GM13977 (cell line): ENCODE measurements at places on chromosomes 1 and 21.

DNA sequence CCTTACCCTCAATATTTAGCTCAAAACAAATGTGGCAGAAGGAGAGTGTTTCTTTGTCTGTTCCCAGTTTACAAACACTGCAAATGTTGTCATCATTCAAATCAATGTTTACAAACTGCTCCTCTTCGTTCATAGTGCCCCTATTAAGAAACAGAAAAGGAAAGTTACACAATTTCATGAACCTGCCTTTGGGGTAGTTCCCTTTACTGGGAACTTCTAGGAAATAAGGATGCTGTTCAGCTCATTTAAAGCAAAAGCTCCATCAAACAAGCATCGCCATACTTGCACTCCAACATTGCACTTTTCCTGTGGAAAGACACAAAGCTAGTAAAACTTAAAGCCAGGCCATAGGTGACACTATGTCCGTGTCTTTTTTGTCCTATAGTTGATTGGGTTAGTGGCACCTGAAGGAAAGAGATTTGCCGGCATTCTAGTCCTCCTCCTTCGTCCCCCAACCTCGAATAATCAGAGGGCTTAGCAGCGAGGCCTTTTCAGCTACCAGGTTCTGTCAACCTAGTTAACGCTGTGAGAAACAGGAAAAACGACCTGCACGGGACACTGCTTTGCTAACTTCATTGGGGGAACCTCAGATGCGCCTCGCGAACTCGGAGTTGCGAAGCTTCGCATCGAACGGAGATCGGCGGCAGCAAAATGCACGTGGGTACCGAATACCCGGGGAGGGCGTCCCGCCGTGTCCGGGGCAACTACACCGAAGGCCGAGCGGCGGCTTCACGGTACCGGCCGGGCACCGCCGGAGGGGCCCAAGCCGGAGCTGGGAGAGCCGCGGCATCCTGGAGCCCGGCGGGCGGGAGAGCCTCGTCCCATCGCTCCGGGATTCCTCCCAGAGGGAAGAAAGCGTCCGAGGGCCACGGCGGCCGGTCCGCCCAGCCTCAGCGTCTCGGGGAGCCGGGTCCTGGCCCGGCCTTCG is 706 bp downstream of the C21orf91 start:
- peak; percentile 30 for DNase-seq

DNA sequence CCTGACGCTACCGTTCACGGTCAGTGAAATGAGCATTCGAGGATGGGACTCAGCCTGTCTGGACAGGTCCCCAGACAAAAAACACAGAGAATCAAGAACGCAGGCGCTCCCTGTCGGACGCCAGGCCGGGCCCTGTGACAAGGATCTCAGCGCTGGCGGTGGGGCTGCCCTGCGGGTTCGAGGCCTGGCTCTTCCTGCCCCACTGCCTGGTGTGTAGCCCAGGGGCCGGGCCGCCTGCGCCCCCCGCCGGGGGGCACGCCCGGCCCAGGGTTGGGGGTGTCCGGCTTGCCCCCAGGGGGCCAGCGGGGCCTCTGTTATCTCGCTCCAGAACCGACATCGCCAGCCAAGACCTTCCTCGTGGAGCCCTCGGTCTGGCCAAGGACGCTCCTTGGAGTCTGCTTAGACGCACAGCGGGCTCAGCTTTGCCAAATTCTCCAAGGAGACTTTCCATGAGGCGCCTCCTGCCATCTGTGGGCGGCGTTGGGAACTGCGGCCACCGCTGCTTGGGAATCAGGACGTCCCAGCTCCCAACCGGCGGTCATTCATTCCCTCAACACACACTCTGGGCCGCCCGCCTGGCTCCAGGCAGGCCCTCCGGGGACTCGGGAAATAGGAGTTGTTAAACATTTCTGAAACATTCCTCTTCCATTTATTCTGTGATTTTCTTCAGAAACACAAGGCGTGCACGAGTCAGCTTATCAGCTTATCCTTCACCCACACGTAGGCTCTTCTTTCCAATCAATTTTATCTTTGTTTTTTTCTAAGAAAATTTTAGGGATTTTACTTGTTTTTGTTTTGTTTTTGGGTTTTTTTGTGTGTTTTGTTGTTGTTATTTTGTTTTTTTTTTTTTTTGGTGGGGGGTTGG is 11.3 kb upstream of the RIPK4 start:
- DNase-seq: no peak

- DNase-seq: no peak
These were observed 7.3 kb downstream of the GSTM5 start for GRCh38 chr1:109719337-109719837.

GRCh38 chr1:89556726-89557444 is 32.3 kb downstream of the LRRC8B start:
- no peak for DNase-seq

DNA sequence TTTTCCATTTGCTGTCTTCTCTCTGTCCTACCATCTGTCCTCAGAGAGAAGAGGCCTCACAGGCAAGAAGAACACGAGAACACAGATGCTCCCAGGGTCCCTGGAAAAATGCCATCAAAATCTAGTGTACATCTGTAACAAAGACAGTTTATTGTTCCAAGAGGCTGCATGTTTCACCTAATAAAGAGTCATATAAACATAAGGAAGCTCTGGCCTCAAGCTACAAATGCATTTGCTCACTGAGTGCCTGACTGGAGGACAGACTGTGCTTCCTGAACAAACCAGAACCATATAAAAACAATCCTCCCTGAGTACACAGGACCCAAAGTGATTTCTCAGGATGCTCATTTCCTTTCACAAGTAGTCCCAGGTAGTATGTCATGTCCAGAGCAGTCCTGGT is 76.3 kb upstream of the SLC44A3 start:
- DNase-seq: no peak

- DNase-seq: no peak
These were observed 55.4 kb downstream of the SNRPE start for GRCh38 chr1:203916756-203917155.

GRCh38 chr21:44905016-44905727 is 15.5 kb downstream of the ITGB2 start:
- no peak for DNase-seq

GRCh38 chr21:36395353-36396111 is 10.3 kb downstream of the CHAF1B start:
- DNase-seq: no peak

- no peak for DNase-seq
These were observed 4.9 kb upstream of the B4GALT3 start for GRCh38 chr1:161182214-161182613.

DNA sequence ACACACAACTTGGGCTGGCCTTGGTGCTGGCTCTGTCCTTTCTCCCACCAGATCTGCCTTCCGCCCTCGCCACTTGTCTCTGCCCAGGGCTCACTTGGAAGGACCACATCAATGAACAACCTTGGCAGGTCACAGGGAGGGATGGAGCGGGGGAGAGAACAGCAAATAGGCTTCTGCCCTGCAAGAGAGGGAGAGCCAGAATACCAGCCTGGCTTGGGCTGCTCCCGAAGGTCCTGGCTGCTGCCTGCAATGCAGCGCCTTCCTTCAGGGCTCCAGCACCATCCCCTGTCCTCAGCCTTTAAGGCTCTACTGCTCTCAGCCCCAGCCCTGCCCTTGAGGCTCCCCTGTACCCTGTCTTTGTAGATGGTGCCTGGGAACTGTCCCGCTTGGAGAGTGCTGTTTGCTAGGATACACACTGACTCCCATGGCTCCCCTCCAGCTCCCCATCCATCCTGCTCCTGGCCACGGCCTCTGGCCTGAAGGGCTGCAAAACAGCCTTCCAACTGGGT is 43.8 kb downstream of the HIVEP3 start:
- DNase-seq: no peak

DNA sequence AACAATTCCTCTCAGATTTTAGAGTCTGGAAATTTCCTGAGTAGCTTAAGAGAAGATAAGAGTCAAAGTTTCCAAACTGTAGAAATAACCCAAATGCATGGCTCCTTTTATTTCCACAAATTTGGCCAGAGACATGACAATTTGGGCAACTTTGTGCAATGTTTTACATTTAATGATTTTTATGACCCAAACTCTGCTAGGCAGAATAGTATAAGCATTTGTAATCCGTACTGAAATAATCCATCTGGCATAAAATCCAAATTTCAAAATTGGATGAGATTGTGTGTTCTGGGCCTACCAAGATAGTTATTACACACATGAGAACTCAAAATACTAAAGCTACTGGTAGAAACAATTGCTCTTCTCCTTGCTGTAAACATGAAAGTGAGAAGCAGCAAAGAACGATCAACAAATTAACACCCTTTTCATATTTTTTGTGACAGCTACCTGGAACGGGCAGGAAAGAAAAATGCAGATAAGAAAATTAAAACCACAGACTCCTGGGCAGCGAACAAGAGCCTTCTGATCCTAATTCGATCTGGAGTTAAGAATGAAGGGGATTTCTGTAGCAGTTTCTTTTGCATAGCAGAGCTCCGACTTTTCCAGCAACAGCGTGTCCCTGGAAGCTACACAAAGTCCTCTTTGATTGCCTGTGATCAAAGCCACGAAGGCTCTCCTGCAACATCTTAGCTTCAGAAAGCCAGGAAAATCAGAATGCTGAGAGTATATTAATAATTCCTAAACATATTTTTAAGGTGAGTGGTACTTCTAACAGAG is 191.2 kb downstream of the GRIK1 start:
- DNase-seq: no peak

DNA sequence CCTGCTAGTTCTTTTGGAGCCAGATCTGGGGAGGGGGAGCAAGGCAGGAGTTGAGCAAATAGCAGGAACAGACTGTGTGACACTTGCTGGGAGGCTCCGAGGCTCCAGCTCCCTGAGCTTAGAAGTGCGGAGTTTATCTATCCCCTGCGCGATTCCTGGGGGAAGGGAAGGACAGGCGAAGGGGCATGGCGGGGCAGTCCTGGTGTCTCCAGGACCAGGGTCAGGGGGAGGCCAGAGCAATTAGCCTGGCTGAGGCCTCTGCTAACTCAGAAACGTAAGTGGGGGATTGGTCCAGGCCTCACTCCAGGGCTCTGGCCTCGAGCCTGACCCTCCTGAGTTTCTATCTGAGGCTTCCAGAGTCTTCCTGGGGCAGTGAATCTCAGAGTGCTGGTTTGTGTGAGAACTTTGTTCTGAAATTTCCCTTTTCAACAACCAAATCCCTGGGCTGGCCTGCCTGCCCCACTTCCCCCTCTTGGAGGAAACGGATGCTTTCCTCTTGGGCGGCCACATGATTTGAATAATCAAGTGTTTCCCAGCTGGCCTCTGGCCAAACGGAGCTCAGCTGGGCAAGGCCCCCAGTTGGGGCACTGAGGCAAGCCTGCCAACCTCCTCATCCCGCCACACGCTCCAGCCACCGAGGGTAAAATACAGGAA is 15.6 kb downstream of the ALPL start:
- no peak for DNase-seq

DNA sequence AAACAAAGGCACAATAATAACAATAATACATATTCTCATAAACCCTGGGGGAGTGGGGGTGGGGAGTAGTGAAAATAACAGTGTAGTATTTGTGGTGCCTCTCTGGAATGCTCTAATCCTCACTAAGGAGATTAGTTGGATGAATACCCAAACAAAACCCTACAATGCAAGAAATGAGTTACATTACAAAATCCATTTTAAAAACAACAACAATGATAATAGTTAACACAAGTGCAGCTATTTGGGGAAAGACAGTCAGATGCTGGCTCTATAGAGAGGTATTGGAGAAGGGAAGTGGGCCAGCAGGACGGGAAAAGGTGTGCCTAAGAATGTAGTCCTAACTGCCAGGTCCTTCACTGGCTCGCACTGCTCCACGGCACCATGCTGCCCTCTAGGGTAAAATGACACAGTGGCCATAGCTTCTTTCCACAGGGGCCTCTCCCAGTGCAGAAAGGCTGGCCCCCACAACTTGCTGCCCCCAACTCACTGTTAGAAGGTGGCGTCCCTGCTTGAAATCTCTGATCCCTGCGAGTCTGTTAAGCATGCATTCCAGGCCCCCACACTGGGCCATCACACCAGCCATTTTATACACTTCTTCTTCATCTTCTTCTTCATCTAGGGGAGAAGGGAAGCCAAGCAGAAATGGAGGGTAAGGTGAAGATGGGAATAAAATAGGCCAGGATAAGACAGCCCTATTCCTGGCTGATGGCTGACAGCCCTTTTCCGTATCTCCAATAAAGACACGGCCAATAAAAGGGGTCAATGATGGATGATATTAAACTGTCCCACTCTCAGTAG is 113.8 kb downstream of the UBR4 start:
- no peak for DNase-seq

GRCh38 chr1:19647643-19648042 is 3.5 kb downstream of the NBL1 start:
- DNase-seq: no peak

DNA sequence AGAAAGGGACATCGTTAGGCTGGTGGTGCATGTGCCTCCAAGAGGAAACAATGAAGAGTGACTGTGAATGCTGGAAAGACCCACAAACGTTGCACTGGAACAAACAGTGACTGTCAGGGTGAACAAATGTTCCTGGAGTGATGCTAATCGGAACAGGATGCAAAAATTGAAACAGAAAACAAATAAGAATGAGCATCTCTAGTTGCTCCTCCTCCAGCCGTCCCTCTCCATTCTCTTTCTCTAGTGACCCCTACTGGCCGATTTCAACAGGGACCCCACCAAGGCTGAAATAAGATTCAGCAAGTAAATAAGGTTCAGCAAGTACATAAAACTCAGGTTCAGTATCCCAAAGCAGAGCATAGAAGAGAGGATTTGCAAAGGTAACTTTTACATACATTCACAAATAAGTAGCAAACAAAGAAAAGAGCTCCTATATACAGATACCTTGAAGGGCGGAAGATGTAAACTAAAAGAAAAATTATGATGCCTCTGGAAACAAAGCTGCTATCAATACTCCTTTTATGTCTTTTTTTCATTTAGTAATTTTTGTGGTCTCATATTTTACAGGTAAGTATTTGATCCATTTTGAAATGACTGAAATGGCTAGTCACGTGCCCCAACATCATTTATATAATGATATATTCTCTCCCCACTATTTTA is 836.1 kb upstream of the ADAMTS5 start:
- DNase-seq: no peak

DNA sequence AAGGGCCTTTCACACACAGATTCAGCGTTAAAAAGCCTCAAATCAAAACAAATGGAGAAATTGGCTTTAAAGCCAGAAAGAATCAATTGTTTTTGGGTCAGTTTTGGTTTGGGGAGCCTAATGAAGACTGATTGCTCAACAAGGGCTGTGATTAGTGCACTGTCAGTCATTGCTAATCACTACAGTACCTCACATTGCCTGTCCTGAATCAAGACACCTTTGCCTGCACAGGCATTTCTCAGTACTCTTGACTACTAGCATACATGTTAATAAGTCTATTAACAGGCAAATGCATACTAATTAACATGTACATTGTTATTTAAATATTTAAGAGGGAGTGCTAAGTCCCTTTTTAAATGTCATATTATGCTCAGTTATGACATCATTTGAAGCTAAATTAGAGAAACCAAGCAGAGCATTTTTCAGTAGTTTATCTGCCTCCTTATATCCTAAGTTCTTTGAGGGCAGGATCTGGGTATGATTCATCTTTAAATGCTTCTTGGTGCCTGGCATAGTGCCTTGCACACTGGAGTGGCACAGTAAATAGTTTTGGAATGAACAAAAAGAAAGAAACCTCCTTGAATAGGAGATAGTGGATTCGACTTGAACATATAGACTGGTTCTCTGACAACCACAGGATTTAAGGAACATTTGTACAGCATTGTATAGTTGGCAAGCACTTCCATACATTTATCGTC is 25.8 kb upstream of the CCN1 start:
- DNase-seq: no peak

- no peak for DNase-seq
These were observed 28.7 kb downstream of the RIMS3 start for GRCh38 chr1:40636777-40637176.
